Cardiac muscle cell (in vitro differentiated cells and primary cell): ENCODE measurements at places on chromosomes 3 and 15. TPM values are rescaled to one million over a fixed set of nuclear protein-coding genes. Genes with fewer than 3 reads are reported as not detected.

The TEX9 gene
- polyA plus RNA-seq = 8.4 and 10.8 TPM in 2 replicates

The ULK4 gene
- 2.7 and 3.7 TPM in 2 replicates for polyA plus RNA-seq

The SUMF1 gene
- polyA plus RNA-seq = 21.8 and 23.5 TPM in 2 replicates

The PROS1 gene
- 32.6 and 40.4 TPM in 2 replicates for polyA plus RNA-seq

The MRPL3 gene
- 92.8 and 97.1 TPM in 2 replicates for polyA plus RNA-seq

GRCh38 chr3:10982782-10983181 lies 9.8 kb upstream of the SLC6A1 start:
- DNase-seq = no peak

DNA sequence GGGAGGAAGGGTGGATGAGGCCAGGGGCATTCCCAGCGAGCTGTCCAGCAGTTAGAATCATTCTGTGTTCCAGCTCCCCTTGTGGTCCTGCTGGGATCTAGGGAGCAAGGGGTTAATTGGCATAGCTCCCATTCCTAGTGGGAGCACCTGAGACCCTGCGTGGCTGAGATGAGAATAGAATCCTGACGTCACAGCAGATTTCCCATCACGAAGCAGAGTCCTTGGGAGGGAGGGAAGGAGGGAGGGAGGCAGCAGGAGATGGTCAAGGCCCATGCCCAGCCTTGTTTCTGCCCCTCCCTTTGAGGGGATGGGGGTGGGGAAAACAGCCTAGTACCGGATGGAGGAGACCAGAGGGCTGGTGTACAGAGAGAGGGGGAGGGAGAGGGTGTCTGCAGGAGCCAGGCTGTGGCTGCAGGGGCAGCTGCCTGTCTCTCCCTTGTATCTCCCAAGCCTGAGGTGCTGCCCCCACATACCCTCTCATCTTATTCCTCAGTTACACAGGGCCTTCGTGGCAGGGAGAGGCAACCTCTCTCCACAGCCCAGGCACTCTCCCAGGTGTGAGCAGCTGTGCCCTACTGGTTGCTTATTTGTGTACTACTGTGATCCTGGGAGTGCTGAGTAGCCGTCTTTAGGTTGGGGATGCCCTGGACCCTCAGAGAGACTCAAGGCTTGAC lies 5.4 kb downstream of the TYRO3 start:
- peak; percentile 72 for DNase-seq

DNA sequence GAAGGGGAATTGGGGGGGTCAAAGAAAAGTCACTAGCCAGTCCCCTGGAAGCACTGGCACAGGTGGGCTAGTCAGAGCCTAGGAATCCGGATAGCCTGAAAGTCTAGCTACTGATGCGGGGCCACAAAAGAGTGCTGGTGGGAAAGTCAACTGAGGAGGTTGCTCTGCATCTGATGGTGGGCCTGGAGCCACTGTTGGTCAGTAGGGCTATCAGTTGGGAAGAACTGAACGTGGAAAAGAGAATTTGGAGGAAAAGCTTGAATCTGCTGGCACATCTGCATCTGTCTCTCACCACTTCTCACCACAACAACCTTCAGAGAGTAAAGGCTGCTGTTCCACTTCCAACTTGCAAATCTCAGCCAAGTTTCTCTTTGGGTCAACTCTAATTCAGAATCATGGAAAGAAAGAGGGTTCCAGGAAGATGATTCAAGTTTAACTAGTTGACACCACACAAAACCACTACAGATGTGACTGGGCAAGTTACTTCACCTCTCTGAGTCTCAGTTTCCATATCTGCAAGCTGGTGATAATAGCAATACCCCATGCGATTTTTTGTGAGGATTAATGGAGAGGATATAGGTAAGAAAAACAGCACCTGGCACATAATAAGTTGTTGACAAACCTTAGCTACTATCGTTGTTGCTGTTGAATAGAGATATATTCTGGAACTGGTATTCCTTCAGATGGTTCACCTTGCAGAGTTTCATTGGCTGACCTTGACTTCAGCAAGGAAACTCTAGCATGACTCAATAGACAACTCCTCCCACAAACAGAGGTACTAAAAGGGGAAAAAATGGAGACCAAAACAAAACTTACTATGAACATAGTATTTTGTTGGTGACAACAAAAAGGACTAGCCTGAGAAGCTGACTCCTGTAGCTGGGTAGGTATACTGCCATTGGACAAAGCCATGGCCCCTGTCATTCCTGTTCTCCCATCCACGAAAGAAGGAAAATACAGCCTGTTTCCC lies 280.2 kb upstream of the STT3B start:
- DNase-seq = no peak

DNA sequence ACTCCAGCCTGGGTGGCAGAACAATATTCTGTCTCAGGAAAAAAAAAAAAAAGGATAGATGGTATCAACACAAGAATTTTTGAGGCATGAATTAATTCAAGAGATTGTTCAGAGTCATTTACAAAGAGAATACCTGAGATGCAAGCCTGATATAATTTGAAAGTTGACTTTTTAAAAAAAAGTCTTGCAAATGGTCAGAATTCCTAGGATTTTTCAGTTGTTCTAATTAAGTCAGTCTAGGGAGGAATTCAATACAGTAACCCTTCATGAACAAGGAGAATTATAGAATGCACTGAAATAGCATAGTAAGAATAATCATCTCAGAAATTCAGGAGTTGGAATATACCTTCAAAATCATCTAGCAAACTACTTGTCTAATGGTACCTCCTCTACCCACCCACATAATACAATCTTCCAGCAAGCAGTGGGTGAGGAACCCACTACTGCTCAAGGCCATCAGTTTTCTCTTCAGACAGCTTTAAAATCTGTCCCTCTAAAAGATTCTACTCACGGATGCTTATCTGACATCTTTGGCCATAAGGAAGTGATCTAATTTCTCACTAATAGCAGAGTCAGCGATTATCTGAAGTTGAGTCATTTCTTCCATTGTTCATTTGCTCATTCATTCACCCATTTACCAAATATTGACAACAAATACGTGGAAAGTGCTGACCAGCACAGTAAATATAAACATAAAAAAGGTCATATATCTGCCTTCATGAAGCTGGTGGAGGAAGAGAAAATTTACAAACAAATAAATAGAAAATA lies 159.6 kb downstream of the GREM1 start:
- DNase-seq = no peak

DNA sequence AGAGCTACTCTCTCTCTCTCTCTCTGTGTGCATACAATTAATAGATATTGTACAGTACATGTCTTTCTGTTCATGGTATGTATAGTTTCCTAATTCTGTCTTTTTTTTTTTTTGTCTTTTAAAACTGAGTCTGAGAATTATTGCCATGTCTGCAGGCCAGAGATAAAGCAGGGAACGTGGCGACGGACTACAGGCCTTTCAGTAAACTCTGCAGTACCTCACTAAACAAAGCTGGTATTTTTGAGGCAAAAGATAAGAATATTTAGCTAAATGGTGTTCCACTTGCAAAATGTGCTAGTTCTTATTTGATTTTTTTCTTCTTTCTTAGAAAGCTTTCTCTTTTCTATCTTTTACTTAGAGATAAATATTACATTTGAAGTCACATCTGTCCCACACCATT lies 44.0 kb upstream of the EHHADH start:
- DNase-seq = no peak

DNA sequence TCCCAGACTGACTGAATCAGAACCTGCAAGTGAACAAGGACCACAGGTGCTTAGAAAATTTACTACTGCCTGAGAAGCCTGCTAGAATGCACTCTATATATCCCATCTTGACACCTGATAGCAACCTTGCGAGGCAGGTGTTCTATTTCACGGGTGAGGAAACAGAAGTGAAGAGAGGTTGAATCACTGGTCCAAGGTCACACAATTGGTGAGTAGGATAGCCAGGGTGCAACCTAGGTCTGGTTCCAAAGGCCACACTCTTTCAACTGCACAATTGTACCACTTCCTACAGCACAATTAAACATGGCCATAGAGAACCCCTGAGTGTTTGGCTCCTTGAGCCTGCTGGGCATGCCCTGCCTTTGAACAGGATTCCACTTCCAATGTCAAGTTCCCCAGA lies 87.0 kb downstream of the RAB11A start:
- no peak for DNase-seq

- no peak for DNase-seq
Observed at GRCh38 chr3:48064292-48064829, 48.1 kb upstream of the MAP4 start.

- DNase-seq = peak; percentile 9
Observed at GRCh38 chr3:10320320-10320677, 613 bp downstream of the SEC13 start.

DNA sequence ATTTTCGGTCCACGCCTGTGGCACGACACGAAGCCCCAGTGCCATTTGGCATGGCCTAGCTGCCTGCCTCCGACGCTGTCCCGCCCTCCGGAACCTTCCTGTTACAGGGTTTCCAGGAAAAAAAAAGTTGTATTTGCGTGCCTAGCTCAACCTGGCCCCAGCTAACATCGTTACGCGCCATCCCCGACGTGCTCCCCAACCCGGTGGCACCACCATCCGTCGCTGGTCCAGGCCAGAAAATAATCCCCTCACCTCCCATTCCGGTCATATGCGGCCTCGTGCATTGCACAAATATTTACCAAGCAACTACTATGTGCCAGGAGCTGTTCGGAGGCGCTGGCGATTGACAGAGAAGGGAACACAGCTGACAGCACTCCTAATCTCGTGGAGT lies 1.4 kb upstream of the CYP1A1 start:
- DNase-seq = no peak

GRCh38 chr3:171849617-171850319 lies 6.6 kb downstream of the TMEM212 start:
- no peak for DNase-seq

GRCh38 chr3:50112462-50112861 lies 23.7 kb downstream of the RBM5 start:
- DNase-seq = no peak

GRCh38 chr15:36880224-36880912 lies 220.0 kb downstream of the MEIS2 start:
- DNase-seq = no peak

DNA sequence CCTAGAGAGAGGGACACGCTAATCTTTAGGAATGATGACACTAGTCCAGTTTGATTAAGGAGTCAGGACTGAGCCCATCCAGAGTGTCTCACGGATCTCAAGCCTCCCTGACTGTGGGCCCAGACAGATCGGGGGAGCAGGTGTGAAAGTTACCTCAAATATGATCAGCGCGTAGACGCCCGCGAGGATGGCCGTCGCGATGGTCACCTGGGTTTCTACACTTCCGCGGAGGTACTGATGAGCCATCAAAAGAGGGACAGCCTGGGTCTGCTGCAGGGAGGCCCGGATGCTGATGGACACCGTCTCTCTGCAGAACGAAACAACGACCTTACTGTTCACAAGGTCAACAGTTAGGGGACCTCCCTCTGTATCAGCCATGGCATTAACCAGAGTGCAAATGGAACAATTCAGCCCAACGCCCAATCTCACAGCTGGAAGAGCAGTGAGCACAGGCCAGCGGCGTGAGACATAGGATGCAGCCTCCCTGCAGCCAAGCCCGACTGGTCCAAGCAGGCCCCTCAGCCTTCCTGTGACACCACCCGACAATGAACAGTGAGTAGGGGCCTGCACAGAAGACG lies 84.4 kb downstream of the OCA2 start:
- no peak for DNase-seq

DNA sequence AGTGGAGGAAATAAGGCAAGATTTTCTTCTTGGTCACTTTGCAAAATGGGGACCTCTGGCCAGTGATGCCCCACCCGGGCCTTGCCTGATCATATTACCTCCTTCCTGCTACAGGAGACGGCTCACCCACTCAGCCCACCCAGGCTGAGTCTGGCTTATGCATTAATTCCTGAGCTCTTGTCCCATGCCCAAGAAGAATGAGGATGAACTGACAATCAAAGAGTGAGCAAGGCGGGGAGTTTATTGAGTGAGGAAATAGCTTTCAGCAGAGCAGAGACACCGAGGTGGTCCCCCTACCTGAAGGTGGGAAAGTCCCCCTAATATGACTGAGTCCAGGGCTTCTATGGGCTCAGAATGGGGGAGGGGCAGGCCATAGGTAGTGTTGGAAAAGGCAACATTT lies 107.5 kb downstream of the EOMES start:
- no peak for DNase-seq

DNA sequence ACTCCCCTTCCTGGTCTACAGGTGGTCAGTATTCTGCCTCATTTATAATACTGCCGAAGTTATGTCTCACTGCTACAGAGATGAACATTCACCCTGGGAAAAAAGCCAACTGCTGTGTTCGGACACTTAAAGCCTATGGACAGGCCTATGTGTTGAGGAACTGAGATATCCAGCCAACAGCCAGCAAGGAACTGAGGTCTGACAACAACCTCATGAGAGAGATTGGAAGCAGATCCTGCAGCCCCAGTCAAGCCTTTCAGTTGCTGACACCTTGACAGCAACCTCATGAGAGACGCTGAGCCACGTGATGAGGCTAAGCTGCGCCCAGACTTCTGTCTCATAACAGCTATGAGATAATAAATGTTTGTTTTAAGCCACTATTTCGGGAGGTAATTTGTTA lies 18.2 kb upstream of the FHIT start:
- DNase-seq = no peak

- DNase-seq = no peak
Observed at GRCh38 chr15:64149893-64150578, 1.5 kb upstream of the SNX22 start.

DNA sequence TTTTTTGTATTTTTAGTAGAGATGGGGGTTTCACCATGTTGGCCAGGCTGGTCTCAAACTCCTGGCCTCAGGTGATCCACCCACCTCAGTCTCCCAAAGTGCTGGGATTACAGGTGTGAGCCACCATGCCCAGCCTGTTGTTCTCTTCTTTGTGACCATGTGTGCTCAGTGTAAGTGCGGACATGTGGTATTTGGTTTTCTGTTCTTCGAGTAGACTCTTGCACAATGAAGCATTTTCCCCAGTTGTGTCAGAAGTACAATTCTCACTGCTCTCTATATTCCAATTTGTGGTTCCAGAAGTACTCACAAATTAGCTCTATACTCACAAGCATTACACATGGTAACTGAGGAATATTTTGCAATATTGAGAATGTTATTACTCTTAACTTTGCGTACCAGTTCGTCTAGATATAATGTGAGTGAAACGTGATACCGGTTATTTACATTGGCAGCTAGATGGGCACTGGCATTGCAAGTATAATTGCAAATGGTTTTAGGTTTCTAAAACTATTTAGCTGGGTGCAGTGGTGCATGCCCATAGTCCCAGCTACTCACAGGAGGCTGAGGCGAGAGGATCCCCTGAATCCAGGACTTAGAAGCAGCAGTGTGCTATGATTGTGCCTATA lies 34.2 kb upstream of the MTMR14 start:
- no peak for DNase-seq

DNA sequence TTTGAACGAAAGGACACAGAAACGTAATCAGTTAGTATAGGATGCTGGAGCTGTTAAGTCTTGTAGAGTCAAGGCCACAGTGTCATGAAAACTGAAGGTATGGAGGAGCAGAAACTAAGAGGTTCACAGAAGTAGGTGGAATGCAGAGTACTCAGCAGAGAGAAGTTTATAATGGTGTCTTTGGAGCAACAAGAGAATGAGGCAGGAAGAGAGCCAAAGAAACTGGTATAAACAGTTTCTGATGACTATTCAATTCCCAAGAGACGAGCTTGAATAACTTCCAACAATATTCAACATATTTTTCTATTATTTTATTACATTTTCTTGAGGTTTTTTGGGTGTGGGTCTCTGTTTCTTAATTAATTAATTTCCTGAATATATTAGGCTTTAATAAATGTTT lies 29.6 kb downstream of the GALK2 start:
- DNase-seq = no peak

GRCh38 chr15:100601617-100602063 lies 344 bp downstream of the LINS1 start:
- no peak for DNase-seq

- DNase-seq = no peak
Observed at GRCh38 chr3:168117059-168117458, 21.3 kb upstream of the GOLIM4 start.
